Motor neuron (in vitro differentiated cells): ENCODE measurements at places on chromosomes 12 and 14. TPM values are rescaled to one million over a fixed set of nuclear protein-coding genes. Genes with fewer than 3 reads are reported as not detected.

CKB gene
- 110 and 136 TPM in 2 replicates for total RNA-seq

SIRT4 gene
- total RNA-seq: 5.4 and 6.5 TPM in 2 replicates

LYZ gene
- 0.31 and 0.59 TPM in 2 replicates for total RNA-seq

SPTB gene
- total RNA-seq: 0.38 and 0.63 TPM in 2 replicates

- no peak for ATAC-seq
Observed at GRCh38 chr12:49784756-49785409, 43.3 kb downstream of the NCKAP5L start.

GRCh38 chr12:132429946-132430643 is 59.9 kb upstream of the FBRSL1 start:
- ATAC-seq: peak; percentile 37

GRCh38 chr12:98466640-98467400 is 48.6 kb upstream of the TMPO start:
- no peak for ATAC-seq

DNA sequence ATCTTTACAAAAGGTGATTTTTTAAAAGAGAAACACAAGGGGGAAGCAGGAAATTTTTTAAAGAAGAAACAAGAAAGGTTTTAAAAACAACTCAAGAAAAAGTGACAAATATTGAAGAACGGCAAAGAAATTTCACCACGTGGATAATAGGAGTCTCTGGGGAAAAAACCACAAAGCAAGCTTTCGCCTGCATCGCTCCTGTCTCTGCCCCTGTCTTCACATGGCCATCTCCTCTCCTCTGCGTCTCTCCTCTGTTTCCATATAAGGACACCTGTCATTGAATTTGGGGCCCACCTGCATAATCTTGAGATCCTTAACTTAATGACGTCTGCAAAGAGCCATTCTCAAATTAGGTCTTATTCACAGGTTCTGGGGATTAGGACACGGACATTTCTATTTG is 175.8 kb downstream of the ETV6 start:
- ATAC-seq: no peak
